ENCODE measurements at places on chromosomes 2 and 18.

DNA sequence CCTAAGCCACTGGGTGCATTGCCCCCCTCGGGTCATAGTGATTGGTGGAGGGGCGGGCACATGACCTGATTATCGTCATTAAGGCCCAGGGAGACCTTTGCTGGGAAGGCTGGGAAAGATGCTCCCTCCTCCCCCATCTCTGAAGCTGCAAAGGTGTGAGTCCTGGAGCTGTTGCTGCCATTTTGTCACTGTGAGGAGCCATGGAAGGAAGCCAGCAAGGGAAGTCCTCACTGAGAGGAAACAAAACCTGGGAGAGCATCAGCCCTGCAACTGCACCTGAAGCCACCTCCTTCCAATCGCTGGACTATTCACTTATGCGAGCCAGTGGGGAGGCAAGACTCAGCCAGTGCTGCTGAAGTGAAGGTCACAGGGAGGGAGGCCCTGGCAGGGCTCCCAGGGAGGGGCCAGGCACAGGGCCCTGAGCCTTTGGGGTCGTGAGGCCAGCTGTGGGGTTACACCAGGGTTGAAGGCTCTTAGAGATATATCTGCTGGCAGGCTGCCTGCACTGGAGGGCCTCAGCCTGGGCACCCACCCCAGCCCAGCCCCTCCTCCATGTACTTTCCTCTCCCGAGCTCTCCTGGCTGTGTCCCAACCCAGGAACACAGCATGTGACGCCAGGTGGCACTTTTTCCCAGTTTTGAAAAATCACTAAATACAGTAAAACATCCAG lies 10.7 kb upstream of the FAHD2A start:
- no peak for DNase-seq

GRCh38 chr2:69022548-69022947 lies 9.6 kb downstream of the ANTXR1 start:
- DNase-seq: no peak

- no peak for DNase-seq
Measured at GRCh38 chr2:237472187-237472712, 14.8 kb upstream of the MLPH start.

DNA sequence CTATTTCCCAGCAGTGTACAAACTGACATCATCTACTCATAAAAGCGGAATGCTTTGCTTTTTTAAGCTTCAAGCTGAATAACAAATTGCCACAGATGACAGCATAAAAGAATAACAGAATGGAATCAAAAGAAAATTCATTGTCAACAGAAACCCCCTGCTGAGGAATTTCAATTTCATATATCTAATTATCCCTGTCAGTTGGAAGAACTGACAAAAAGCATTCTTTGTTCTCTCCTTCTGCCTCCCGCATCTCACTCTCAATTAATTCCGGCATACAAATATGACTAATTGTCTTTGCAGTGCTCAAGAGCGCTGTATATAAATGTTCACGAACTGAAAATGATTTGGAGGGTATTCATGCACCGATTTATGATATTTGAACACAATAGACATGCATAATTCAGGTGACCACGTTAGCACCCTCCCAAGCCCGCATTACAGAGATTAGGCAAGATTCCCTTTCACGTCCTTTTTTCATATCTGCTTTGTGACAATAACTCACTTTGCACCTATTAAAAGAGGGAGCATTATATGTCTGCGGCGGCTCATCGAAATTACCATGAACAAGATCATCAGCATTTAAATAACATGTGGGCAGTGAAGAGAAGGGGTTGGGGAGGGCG lies 277.7 kb upstream of the SALL3 start:
- no peak for DNase-seq

GRCh38 chr2:218981390-218981880 lies 3.5 kb downstream of the FEV start:
- no peak for DNase-seq

GRCh38 chr2:102765061-102765460 lies 3.2 kb downstream of the TMEM182 start:
- DNase-seq: no peak

- no peak for DNase-seq
Measured at GRCh38 chr2:190554357-190555006, 20.0 kb upstream of the NEMP2 start.

- no peak for DNase-seq
Measured at GRCh38 chr2:173984866-173985604, 19.9 kb upstream of the SP3 start.

All from nucleus accumbens (tissue), 56 donors.